NCI-H1417 treated with DMSO at 0.1 percent for 48 hours (cell line): ENCODE measurements at places on chromosomes 7 and 10.
A peak's percentile ranks its signal among the peaks of the same experiment; 100 is the strongest.

- no peak for DNase-seq
Observed at GRCh38 chr7:81690251-81690650, 79.6 kb downstream of the HGF start.

DNA sequence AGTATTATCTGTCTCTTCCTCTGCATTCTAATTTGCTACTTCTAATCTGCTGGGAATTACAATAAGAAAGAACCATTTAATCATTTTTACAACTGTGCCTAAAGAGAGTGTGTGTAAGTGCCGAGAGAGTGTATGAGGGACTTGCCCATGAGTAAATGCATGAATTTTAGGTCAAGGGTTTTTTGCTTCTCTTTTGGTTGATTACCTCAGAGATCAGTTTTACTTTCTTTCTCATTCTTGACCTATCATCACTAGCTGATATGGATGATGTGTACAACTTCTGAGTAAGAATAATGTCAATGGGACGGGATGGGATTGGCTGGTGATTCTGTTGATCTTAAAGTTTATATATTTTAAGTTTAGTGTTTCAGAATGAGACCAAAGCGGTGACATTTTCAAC, 47.8 kb downstream of the IKZF1 start:
- no peak for DNase-seq

- DNase-seq = no peak
Observed at GRCh38 chr7:45082831-45083331, 5.9 kb downstream of the NACAD start.

GRCh38 chr10:31075881-31076609, 44.4 kb upstream of the ZNF438 start:
- DNase-seq = no peak

- DNase-seq = no peak
Observed at GRCh38 chr7:43758029-43758821, at the start of gene BLVRA. Gene BLVRA (plus strand): TSS chr7:43758680. CDS start chr7:43771159, 12,479 bp downstream.

GRCh38 chr10:21368022-21368582, 157.4 kb downstream of the SKIDA1 start:
- DNase-seq = no peak

DNA sequence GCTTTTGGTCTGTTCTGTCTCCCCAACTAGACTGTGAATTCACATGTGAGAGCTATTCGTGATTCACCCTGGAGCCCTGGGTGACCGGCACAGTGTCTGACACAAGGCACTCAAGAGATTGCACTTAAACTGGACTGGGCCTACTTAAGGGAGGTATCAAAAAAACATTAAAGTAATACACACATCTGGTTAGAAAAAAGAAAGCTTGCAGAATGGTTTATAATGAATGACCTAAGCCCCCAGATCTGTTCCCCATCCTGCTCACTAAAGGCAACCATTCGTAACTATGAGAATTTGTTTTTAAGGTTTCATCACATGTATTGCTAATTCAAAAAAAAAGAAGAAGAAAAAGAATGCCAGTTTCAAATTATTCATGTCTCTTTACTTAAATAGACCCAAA, 74.5 kb downstream of the DGKI start:
- no peak for DNase-seq

DNA sequence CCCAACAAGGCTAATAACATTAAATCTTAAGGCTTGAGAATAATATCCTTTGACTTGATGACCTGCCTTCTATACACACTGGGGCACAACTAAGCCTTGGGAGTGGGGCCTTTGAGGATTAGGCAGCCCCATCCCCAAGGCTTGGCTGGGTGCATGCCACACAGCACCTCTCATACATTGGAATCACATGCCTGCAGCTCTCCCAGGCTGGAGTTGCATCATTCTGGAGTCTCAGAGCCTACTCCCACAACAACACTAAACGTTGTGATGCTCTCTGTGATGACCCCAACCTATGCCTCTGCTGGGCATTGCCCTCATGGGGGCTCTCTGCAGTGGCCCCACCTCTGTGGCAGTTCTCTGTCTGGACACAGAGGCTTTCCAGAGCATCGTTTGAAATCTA, 31.9 kb upstream of the SGCE start:
- DNase-seq = no peak

DNA sequence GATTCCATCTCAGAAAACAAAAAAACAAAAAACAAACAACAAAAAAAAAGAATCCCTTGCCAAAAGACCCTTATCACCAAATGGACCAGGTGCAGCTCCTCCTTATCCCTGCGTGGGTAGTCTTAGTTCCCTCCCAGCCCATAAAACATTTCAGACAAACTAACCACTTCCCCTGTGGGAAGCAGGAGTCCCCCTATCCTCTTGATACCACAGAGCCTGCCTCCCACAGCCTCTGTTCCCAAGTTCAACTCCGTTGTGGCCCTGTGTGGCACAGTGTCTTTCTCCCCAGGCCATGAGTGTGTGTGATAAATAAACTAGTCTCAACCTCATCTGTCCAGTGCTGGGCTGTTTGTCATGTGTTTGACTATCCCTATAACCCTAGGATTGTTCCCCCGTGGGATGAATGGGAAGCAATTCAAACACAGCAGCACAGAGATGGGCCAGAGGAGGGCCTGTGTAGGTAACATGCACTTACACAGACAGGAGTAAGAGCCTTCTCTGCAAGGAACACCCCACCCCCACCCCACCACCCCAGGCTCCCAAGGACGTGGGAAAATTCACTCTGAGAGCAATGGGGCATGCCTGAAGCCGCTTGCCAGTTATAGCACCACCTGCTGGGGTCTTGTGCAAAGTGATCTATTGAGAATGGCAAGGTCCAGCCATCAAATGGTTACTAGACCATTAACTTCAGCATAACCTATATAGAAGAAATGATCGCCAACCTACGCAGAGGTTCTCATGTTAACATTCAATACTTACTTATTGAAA, 147.1 kb upstream of the GHITM start:
- no peak for DNase-seq

- DNase-seq = no peak
Observed at GRCh38 chr7:109996927-109997326, 1094.0 kb upstream of the LRRN3 start.

DNA sequence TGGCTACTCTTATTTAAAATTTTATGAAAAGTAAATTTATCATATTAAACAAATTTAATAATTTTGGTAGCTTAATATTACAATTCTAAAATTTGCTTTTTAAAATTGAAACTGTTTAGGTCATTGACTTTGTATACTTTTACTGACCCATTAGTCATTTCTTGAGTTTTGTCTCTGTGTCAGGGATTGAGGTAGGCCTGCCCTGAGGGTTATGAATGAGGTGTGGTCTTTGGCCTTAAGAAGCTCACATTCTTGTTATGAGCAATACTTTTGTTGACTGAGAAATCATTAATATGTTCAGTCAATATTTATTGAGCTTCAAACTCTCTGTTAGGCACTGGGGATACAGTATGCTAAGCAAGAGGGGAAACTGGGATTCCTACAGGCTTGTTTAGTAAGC, 47.0 kb upstream of the RPA3 start:
- no peak for DNase-seq

DNA sequence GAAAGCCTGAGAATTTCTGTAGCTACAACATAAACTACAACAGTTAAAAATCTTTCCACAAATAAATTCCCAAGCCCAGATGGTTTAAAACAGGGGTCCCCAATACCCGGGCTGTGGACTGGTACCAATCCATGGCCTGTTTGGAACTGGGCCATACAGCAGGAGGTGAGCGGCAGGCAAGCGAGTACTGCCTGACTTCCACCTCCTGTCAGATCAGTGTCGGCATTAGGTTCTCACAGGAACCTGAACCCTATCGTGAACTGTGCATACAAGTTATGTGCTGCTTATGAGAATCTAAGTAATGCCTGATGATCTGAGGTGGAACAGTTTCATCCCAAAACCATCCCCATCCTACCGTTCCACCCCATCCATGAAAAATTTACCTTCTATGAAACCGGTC, 160.7 kb upstream of the FEZF1 start:
- DNase-seq = no peak

GRCh38 chr7:24531255-24531654, 42.0 kb upstream of the PALS2 start:
- no peak for DNase-seq

- no peak for DNase-seq
Observed at GRCh38 chr7:158666401-158666800, 38.2 kb downstream of the NCAPG2 start.

GRCh38 chr10:66350622-66351399, 575.0 kb upstream of the LRRTM3 start:
- no peak for DNase-seq

DNA sequence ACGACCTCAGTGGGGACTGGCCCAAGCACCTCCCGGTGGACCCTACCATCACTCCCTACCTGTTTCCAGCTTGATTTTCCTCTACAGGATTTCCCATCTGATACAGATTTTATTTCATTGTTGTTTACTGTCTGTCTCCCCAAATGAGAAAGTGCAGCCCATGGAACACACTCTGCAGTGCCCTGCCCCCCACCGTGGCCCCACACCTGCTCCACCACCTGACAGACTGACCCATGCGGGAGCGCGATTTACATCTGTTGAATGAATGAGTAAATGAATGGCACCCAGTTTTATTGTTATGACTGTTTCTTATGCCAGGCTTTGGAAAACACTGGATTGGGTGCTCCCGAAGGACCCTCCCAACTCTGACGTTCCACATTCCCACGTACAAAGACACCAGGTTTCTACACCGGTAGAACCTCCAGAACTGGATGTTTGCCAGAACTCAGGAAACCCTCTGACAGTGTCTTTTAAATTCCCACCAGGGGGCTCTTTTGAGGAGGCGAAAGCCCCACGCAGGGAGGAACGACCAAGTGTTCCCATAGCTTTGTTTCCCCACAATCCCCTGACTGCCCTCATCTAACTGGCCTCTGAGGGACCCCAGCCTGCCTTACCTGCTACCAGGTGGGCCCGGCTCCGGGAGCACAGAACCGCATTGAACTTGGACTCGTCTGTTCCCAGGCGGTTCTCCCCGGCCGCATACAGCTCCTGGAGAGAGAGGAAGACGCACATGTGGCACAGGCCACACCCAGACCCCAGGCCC, 29.0 kb downstream of the PLAC9 start:
- DNase-seq = no peak

DNA sequence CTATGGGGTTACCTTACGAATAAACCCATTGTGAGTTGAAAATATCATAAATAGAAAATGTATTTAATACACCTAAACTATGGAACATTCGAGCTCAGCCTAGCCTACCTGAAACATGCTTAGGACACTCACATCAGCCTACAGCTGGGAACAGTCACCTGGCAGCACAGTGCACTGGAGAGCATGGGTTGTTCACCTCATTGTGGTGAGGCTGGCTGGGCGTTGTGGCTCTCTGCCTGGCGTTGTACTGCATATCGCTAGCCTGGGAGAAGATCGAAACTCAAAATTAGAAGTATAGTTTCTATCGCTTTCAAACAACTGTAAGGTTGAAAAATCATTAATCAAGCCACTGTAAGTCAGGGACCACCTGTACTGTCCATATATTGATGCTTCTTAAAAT, 17.3 kb upstream of the HBP1 start:
- no peak for DNase-seq

GRCh38 chr7:23380961-23381360, 81.8 kb downstream of the MALSU1 start:
- DNase-seq = no peak

GRCh38 chr10:88182601-88182930, 319.1 kb downstream of the PTEN start:
- no peak for DNase-seq

DNA sequence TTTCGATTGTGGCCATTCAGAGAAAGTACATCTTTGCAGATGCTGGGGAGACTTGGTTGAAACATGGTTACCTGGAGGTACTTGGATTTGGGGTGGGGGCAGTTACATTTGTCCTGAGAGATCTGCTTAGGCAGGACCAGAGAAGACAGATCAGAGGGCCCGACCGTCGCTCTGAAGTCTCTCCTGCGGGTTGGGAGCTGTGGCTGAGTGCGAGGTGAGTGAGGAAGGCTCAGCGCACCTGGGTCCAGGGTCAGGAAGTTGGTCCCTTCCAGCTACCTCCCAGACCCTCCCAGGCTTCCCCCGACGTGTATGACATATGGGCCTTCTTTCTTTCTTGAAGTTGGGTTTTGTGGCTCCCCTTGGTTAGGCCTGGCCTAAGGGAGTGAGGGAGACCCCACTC, 56.3 kb downstream of the LHPP start:
- no peak for DNase-seq

GRCh38 chr10:79628083-79628482, 17.3 kb downstream of the SFTPA1 start:
- DNase-seq = no peak

DNA sequence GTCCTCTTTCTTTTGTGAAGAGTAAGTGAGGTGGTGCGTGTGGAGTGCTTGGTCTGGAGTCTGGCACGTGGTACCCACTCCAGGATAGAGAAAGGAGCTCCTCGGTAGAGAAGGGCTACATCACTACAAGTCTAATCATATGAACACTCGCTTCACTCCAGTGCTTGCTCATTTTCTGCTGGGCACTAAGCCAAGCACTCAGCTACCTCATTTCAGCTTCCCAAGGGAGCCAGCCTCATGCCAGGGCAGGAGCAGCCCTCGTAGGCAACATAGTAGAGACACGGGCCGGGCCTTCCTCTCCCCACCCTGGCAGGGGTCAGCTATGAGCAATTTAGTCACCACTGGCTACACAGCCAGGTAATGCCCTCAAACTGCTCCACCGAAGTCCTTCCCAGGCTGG, 11.4 kb upstream of the HSPA12A start:
- no peak for DNase-seq

GRCh38 chr7:150322833-150323681, at the start of the genes ACTR3C and LRRC61:
Gene ACTR3C (minus strand): TSS chr7:150323545. CDS start chr7:150295296, 28,249 bp downstream.
Gene LRRC61 (plus strand): TSS chr7:150323355. CDS start chr7:150336862, 13,507 bp downstream.
- peak; percentile 76 for DNase-seq

DNA sequence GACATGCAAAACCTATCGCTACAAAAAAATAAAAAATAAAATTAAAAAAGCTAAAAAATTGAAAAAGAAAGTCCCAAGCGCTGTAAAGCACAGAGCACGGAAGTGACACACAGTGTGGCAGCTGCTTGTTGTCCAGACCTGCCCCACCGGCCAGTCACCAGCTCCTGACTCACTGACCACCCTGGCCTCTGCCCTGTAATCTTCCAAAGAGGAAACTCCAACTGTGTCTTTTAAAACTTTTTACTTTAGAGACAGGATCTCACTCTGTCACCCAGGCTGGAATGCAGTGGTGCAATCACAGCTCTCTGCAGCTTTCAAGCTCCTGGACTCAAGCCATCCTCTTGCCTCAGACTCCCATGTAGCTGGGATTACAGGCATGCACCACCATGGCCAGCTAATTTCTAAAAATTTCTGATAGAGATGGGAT, 23.6 kb downstream of the GNA12 start:
- DNase-seq = no peak

GRCh38 chr10:124072541-124072940, 20.9 kb downstream of the CHST15 start:
- DNase-seq = no peak

DNA sequence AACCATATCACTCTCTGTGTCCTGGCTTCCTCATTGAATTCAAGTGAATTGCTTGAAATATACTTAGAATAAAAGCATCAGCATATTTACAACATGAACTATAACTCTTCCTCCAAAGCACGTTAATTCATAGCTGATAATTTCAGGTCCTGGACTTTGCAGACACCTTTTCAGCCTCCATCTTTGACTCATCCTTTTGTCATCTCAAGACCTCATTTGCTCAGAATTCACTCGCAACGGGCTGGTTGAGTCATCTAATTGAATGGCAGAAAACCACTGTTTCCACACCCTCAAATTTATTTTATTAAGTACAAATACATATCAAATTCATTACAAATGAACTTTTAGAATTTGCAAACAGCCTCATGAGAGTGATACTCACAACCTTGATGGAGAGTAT, 545.7 kb downstream of the GATA3 start:
- no peak for DNase-seq
